Endothelial cell of umbilical vein (primary cell): ENCODE measurements at places on chromosomes 1 and 21. TPM values are rescaled to one million over a fixed set of nuclear protein-coding genes. Genes with fewer than 3 reads are reported as not detected.

DNA sequence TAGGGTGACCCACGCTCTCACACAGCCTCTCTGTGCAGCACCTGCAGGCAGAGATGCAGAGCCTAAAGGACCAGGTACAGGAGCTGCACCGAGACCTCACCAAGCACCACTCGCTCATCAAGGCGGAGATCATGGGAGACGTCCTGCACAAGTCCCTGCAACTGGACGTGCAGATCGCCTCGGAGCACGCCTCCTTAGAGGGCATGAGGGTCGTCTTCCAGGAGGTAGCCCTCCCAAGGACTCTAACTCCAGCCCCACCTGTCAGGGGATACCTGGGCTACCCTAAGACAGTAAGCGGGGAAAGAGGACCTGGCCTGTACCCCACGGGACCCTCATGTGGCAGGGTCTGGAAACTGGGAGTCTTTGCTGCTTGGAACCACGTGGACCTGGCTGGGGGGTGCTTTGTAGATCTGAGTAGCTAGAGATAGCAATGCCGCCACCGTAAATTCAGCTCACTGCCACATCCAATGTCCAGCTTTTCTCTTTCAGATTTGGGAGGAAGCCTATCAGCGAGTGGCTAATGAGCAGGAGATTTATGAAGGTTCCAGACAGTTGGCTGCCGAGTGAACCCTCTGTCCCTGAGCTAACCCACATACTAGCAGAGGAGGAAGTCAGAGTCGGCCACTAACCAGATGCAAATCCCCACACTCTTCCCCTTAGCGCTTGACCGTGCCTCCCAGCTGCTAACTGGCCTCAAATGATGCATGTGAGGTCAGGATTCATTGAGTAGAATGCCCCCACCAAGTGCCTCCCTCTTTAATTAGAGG lies 6.5 kb downstream of the RNF207 start:
- no peaks in the 10 kb centered on the region for H3K36me3 ChIP-seq
- no peak for DNase-seq
- H3K27me3 ChIP-seq, result peaks cover 2% of the 10 kb centered on the region

The DLGAP3 gene
- total RNA-seq, result 0.12 and 0.20 TPM in 2 replicates

The CCT8 gene
- 212 and 213 TPM in 2 replicates for total RNA-seq

DNA sequence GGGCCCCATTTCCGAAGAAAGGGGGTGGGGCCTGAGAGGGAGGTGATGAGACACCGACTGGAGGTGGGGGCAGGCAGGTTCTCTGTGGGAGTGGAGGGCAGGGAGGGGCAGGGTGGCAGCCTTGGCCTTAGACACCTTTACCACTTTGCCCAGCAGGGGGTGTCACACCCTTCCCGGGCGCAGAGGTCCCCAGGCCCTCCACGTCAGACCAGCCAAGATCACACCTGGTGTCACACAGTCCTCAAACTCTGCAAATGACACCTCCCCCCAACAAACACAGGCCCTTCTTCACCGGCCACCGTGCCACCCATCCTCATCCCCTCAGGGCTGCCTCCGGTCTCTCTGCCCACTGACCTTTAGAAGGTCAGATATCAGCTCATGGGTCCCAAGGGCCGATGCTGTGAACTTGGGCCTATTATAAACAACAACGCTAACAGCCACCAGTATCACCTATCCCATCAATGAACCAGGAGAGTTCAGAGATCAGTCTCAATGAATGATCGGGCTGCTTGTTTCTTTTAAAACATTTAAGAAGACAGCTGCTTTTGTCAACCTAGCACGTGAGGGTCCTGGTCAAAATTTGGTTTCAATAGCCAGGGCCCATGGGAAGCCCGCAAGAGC lies 103.9 kb downstream of the CASZ1 start:
- H3K4me1 ChIP-seq, result no peaks in the 10 kb centered on the region
- H3K27me3 ChIP-seq, result peaks cover 3% of the 10 kb centered on the region
- H3K36me3 ChIP-seq, result no peaks in the 10 kb centered on the region
- DNase-seq, result no peak

DNA sequence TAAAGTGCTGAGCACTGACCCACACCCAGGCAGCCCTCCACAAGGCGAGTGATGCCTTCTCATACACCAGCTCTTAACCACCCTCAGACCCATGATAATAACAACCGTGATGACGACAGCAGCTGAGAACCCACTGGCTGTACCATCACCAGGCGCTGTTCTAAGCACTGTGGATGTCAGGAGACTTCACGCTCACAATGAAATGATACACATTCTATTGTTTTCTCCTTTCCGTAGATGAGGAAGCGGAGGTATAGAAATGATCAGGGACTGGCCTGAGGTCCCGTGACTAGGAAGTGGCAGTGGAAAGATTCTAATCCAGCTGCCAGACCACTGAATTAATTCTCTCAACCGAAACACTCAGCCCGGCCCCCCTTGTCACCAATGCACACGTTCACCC lies 32.6 kb downstream of the SDC3 start:
- peaks cover 3% of the 10 kb centered on the region for H3K4me1 ChIP-seq
- no peak overlapping the region for H3K4me3 ChIP-seq
- H3K27me3 ChIP-seq, result no peaks in the 10 kb centered on the region
- peaks cover 6% of the 10 kb centered on the region for H3K36me3 ChIP-seq
- no peak for DNase-seq

The ZSWIM5 gene
- 1.6 and 1.7 TPM in 2 replicates for total RNA-seq

DNA sequence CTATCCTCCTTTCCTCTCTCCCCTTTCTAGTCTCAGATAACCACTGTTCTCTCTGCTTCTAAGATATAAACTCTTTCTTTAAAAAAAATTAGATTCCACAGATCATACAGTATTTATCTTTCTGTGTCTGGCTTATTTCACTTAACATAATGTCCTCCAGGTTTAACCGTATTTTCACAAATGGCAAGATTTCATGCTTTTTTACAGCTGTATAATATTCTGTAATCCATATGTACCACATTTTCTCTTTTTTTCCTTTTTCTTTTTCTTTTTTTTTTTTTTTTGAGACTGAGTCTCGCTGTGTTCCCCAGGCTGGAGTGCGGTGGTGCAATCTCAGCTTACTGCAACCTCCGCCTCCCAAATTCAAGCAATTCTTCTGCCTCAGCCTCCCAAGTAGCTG lies 5.1 kb upstream of the SLC16A1 start:
- no peak overlapping the region for H3K27ac ChIP-seq
- H3K4me1 ChIP-seq, result peaks cover 17% of the 10 kb centered on the region
- DNase-seq, result no peak
- no peak overlapping the region for H3K4me3 ChIP-seq
- no peaks in the 10 kb centered on the region for H3K27me3 ChIP-seq
- no peaks in the 10 kb centered on the region for H3K36me3 ChIP-seq

- H3K27ac ChIP-seq, result no peak overlapping the region
- H3K4me1 ChIP-seq, result no peaks in the 10 kb centered on the region
- no peaks in the 10 kb centered on the region for H3K36me3 ChIP-seq
- no peak for DNase-seq
Observed at GRCh38 chr1:41144285-41144684, 97.8 kb downstream of the SCMH1 start.

The HCN3 gene
- 1.8 and 3.3 TPM in 2 replicates for total RNA-seq

The MROH7 gene
- 0.24 TPM in 1 of 2 replicates, not detected in the other for total RNA-seq

GRCh38 chr1:223730479-223731132 lies 18.3 kb downstream of the CAPN2 start:
- H3K4me1 ChIP-seq, result peaks cover 63% of the 10 kb centered on the region
- H3K36me3 ChIP-seq, result peaks cover 11% of the 10 kb centered on the region
- H3K4me3 ChIP-seq, result no peak overlapping the region
- H3K27me3 ChIP-seq, result no peaks in the 10 kb centered on the region
- H3K27ac ChIP-seq, result peak overlapping the region; percentile 96
- DNase-seq, result no peak

DNA sequence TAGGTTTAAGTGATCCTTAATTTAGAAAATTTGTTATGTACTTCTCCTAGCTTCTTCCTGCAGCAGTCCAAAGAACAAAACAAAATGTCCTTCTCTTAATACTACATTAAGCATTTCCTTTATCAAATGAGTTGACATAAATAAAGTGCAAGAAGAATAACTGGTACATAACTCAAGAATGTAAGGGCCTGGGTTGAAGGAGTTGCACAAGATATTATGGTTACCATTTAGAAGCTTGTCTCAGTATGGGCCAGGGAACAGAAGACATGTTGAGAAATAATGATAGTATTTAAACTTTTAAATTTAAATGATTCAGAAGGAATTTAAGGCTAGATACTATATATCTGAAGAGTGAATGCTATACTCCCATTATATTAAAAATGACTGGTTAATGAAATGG lies 23.5 kb downstream of the SUCO start:
- H3K27ac ChIP-seq, result no peak overlapping the region
- no peaks in the 10 kb centered on the region for H3K36me3 ChIP-seq
- no peaks in the 10 kb centered on the region for H3K27me3 ChIP-seq
- no peak overlapping the region for H3K4me3 ChIP-seq

GRCh38 chr1:242764161-242764560 lies 239.7 kb upstream of the PLD5 start:
- no peak for DNase-seq
- no peaks in the 10 kb centered on the region for H3K27me3 ChIP-seq
- no peak overlapping the region for H3K4me3 ChIP-seq
- no peaks in the 10 kb centered on the region for H3K36me3 ChIP-seq
- H3K4me1 ChIP-seq, result no peaks in the 10 kb centered on the region

GRCh38 chr1:154324669-154325582 lies at the start of gene ATP8B2:
TSS of gene ATP8B2 (plus strand) at chr1:154325525. CDS start at chr1:154328142, 2,617 bp downstream.
- no peaks in the 10 kb centered on the region for H3K27me3 ChIP-seq
- DNase-seq, result peak; percentile 79
- peaks cover 22% of the 10 kb centered on the region for H3K4me1 ChIP-seq
- H3K4me3 ChIP-seq, result peak within 1 kb of the TSS; percentile 85
- H3K36me3 ChIP-seq, result peaks cover 2% of the 10 kb centered on the region

DNA sequence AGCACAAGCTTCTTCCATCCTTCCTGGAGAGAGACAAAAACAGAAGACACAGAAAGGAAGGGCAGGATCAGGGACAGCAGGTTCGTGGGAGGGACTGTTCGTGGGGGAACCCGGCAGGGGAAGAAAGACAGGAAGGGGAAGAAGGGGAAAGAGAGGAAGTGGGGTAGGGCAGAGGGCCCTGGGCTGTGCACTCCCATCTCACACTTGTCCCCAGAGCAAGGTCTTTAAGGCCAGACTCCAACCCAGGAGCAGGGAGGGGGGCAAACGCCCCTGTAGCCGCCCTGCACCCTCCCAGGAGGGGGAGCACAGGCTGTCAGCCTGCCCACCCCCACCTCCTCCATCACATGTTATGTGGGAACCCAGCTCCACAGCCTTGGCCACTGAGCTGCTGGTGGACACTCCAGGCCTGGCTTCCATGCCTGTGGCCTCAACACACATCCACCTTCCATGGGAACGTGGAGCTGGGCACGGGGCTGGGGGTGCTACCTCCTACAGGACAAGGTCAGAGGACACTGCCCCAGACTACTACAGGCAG lies 9.3 kb downstream of the SLC19A1 start:
- H3K4me3 ChIP-seq, result no peak overlapping the region
- DNase-seq, result no peak
- no peaks in the 10 kb centered on the region for H3K36me3 ChIP-seq
- no peaks in the 10 kb centered on the region for H3K27me3 ChIP-seq
- H3K4me1 ChIP-seq, result peaks cover 24% of the 10 kb centered on the region

The CFAP74 gene
- not detected in 2 replicates for total RNA-seq

The CDKN2C gene
- 19.6 and 19.8 TPM in 2 replicates for total RNA-seq

DNA sequence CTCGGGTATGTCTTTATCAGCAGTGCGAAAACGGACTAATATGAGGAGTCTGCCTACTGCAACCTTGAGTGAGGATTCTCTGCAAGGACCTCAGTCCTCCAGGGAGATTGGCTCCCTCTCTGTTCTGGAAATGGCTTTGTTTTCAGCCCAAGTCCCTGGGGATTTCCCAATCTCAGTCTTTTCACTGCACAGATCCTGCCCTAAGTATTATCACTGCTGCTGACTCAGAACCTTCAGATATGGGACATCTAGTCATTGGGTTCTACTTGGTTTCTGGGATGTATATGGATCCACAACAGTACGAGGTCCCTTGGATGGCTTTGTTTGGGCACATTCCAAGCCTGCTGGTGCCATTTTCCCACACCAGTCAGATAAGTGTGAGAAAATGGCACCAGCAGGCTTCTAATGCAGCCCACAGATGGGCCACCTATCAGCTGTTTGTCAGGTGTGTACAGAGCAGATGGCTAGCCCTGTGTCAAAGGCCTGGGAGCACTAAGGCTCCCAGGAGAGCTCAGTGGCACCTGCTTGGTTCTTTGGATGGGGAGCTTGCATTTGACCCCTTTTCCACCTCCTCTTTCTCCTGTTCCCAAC lies 27.4 kb downstream of the ELF3 start:
- no peaks in the 10 kb centered on the region for H3K36me3 ChIP-seq
- H3K27ac ChIP-seq, result no peak overlapping the region
- DNase-seq, result no peak
- H3K4me1 ChIP-seq, result no peaks in the 10 kb centered on the region
- H3K27me3 ChIP-seq, result peaks cover 2% of the 10 kb centered on the region
- H3K4me3 ChIP-seq, result no peak overlapping the region

DNA sequence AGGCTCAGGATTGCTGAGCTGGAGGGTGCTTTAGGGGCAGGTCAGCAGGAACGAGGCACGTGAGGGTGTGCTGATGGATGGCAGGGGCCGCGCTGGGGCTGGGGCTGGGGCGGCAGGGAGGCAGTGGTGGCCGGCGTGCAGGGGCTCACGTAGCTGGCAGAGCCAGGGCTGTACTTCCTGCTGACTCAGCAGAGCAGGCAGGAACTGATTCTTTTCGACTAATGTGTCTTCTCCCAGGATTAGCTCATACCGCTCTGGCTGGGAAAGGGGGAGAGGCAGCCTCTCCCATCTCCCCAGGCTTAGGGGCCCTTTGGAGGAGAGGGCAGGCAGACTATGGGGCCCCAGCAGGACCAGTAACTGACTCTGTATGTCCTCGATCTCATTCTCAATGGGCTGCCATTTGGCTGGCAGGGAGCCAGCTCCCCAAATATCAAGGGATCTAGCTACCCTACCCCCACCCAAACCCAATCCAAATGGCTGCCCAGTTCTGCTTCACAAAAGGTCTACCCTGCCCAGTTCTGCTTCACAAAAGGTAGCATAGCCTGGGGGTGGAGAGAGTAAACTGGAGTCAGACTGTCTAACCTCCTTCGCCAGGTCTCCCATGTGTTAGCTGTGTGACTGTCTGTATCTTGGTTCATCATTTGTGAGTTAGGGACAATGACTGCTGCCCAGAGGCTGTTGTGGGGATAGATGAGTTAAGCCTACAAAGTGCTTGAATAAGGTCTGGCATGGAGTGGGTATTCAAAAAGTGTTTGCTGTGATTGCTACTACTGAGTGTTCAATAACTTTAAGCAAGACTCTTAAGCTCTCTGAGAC lies 100.1 kb upstream of the SLC2A1 start:
- H3K4me1 ChIP-seq, result no peaks in the 10 kb centered on the region
- H3K27ac ChIP-seq, result no peak overlapping the region
- H3K36me3 ChIP-seq, result no peaks in the 10 kb centered on the region
- H3K27me3 ChIP-seq, result peaks cover 17% of the 10 kb centered on the region

GRCh38 chr1:233998891-233999290 lies 94.4 kb downstream of the SLC35F3 start:
- H3K36me3 ChIP-seq, result no peaks in the 10 kb centered on the region
- H3K4me1 ChIP-seq, result no peaks in the 10 kb centered on the region
- H3K27me3 ChIP-seq, result no peaks in the 10 kb centered on the region
- no peak overlapping the region for H3K27ac ChIP-seq
- H3K4me3 ChIP-seq, result no peak overlapping the region
- DNase-seq, result no peak

- no peak for DNase-seq
- no peaks in the 10 kb centered on the region for H3K36me3 ChIP-seq
- H3K27ac ChIP-seq, result no peak overlapping the region
- H3K27me3 ChIP-seq, result no peaks in the 10 kb centered on the region
Observed at GRCh38 chr1:222757646-222758268, 20.8 kb downstream of the FAM177B start.

GRCh38 chr1:154767315-154768240 lies 102.5 kb downstream of the KCNN3 start:
- peak; percentile 71 for DNase-seq
- peaks cover 9% of the 10 kb centered on the region for H3K27me3 ChIP-seq
- H3K4me3 ChIP-seq, result no peak overlapping the region

The SYNC gene
- total RNA-seq, result 6.5 and 9.4 TPM in 2 replicates

GRCh38 chr1:171727778-171728177 lies 14.1 kb downstream of the VAMP4 start:
- H3K27me3 ChIP-seq, result no peaks in the 10 kb centered on the region
- H3K4me3 ChIP-seq, result no peak overlapping the region
- H3K4me1 ChIP-seq, result peaks cover 6% of the 10 kb centered on the region
- no peak for DNase-seq
